ENCODE measurements at places on chromosomes 7 and 10.

GRCh38 chr7:125445836-125446235 lies 516.2 kb upstream of the POT1 start:
- no peak for DNase-seq

DNA sequence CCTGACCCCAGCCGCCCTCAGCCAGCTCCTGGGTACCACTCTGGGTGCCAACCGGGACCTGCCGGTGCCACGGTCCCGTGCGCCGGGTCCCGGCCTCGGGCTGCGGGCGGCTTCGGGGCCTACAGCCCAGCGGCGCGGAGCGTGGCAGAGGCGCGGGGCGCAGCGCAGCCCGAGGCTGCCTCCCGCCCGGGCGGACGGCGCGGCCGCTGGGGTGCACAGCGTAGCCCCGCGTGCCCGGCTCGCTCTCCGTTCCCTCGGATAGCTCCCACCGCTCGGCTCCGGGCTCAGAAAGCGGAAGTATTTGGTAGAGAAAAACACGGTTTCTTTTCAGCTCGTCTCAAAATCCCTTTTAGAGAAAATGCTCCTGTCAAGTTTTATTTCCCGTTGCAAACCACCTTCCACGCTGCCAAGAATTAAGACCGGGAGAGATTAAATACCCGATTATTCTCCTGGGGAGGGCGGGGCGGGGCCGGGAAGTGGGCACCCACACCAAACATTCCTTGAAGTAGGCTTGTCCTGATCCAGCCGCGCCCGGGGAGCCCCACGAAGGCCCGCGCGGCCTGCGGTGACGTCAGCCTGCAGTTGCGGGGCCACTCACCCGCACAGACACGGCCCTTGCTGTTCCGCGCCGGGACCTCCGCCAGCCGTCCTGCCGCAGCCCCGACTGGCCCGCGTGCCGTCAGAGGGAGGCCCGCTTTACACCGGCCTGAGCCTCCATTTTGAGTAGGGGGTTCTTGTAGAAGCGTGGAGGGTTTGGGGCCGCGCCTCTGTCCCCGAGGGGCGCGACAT lies 7.2 kb downstream of the HOXA13 start:
- DNase-seq: peak; percentile 44

GRCh38 chr7:70694434-70694970 lies 437.4 kb upstream of the GALNT17 start:
- peak; percentile 43 for DNase-seq

DNA sequence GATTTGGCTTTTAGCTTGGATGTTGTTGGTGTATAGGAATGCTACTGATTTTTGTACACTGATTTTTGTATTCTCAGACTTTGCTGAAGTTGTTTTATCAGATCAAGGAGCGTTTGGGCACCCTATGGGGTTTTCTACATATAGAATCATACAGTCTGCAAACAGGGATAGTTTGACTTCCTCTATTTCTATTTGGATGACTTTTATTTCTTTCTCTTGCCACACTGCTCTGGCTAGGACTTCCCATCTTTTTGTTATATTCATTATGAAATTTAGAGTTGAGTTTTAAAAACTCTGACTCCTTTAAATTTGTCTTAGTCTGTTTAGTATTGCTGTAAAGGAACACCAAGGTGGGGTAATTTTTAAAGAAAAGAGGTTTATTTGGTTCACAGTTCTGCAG lies 4.7 kb downstream of the ZNF786 start:
- no peak for DNase-seq

- no peak for DNase-seq
These were observed 43.3 kb downstream of the DOCK4 start for GRCh38 chr7:112162784-112163506.

- DNase-seq: peak; percentile 66
These were observed 148.7 kb downstream of the ZMYND11 start for GRCh38 chr10:283916-284356.

- DNase-seq: peak; percentile 84
These were observed 50.2 kb upstream of the GNA12 start for GRCh38 chr7:2894118-2894940.

GRCh38 chr7:42661312-42661711 lies 250.6 kb downstream of the C7orf25 start:
- DNase-seq: no peak

GRCh38 chr7:2818653-2819052 lies 25.5 kb downstream of the GNA12 start:
- no peak for DNase-seq

DNA sequence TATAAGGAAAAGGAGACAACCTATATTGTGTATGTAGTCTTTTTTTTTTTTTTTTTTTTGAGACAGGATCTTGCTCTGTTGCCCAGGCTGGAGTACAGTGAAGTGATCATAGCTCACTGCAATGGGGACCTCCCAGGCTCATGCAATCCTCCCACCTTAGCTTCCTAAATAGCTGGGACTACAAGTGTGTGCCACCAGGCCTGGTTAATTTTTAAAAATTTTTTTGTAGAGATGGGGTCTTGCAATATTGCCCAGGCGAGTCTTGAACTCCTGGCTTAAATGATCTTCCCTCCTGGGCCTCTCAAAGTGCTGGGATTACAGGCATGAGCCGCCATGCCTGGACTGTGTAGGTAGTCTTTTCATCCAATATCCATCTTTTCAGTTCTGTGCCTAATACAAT lies 78.7 kb upstream of the ARHGAP21 start:
- no peak for DNase-seq

GRCh38 chr10:96834120-96834519 lies 2.0 kb downstream of the LCOR start:
- DNase-seq: no peak

DNA sequence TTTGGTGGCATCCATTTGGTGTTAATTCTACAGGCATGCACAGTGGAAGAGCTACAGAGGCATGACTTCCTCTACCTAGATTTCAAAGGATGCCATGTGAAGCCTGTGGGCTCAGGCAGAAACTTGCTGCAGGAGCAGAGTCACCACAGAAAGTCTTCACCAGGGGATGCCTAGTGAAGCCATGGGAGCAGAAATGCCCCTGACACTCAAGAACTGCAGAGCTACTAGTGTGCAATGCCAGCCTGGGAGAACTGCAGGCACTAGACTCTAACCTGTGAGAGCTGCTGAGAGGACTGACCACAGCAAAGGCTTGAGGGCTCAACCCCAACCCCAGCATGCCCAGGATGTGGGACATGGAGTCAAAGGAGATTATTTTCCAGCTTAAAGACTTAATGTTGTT lies 3.9 kb downstream of the OR9A2 start:
- DNase-seq: no peak

DNA sequence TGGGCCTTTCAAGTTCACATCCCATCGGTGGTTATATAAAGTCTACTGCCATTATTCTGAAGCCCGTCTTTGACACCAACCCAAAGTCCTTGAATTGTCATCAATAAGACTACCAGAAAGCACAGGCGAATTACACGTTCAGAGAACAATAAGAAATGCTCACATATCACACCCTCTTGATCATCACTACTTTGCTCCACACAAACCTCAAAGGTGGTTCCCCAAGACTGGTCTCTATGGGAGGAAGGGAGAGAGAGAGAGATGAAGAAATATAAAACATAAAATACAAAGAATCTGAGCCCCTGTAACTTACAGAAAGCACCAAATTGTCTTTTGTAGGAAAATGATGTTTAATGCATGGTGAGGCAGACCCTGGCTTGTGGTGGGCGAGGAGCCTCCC lies 4.4 kb downstream of the HIPK2 start:
- no peak for DNase-seq

DNA sequence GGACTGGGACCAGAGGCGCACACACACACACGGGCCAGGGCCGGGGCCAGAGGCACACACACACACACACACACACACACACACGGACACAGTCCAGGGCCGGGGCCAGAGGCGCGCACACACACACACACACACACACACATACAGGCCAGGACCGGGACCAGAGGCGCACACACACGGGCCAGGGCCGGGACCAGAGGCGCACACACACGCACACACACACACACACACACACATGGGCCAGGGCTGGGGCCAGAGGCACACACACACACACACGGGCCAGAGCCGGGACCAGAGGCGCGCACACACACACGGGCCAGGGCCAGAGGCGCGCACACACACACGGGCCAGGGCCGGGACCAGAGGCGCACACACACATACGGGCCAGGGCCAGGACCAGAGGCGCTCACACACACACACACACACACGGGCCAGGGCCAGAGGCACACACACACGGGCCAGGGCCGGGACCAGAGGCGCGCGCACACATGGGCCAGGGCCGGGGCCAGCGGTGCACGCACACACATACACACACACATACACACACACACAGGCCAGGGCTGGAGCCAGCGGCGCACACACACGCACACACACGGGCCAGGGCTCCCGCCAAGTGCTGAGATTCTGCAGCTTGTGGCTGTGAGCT lies 268.8 kb downstream of the ELFN1 start:
- peak; percentile 46 for DNase-seq

DNA sequence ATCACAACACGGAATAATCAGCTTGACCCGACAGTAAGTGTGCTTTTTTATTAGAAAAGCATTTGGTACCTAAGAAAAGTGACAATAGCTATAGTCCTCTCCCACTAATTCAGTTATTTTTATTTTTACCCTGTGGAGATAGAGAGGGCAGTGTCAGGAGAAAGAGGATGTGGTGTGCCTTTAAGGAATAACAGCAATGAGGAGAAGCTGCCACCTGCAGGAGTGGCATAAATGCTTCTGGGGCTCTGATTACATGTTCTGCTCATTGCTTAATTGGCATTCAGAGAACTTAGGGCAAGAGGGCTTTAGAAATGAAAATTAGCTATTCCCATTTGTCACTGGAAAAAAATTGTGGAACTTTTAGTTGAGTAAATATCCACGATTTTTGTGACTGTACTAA lies 60.1 kb downstream of the DENND11 start:
- no peak for DNase-seq

DNA sequence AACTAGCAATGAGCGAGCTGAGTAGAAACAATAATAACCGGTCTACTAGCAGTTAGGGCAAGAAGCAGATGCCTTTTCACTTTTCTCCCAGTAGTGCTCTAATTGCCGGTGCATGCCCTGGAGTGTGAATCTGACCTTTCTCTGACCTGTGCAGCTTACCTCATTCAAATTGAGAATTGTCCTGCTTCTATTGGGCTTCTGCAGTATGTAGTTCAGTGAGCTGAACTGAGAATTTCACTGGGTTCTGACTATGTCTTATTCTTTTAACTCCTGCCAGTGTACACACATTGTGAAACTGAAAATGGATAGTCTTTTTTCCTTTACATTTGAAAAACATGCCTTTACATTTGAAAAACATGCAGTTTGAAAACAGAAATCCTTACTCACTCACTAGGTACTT lies 157.9 kb upstream of the GRM3 start:
- no peak for DNase-seq

GRCh38 chr10:10911471-10911921 lies 106.2 kb upstream of the CELF2 start:
- no peak for DNase-seq

- peak; percentile 16 for DNase-seq
These were observed 35.0 kb upstream of the IL15RA start for GRCh38 chr10:6012121-6012905.

GRCh38 chr7:127995881-127996215 lies 35.4 kb downstream of the LRRC4 start:
- DNase-seq: no peak

- no peak for DNase-seq
These were observed 53.8 kb upstream of the BAMBI start for GRCh38 chr10:28623483-28623882.

DNA sequence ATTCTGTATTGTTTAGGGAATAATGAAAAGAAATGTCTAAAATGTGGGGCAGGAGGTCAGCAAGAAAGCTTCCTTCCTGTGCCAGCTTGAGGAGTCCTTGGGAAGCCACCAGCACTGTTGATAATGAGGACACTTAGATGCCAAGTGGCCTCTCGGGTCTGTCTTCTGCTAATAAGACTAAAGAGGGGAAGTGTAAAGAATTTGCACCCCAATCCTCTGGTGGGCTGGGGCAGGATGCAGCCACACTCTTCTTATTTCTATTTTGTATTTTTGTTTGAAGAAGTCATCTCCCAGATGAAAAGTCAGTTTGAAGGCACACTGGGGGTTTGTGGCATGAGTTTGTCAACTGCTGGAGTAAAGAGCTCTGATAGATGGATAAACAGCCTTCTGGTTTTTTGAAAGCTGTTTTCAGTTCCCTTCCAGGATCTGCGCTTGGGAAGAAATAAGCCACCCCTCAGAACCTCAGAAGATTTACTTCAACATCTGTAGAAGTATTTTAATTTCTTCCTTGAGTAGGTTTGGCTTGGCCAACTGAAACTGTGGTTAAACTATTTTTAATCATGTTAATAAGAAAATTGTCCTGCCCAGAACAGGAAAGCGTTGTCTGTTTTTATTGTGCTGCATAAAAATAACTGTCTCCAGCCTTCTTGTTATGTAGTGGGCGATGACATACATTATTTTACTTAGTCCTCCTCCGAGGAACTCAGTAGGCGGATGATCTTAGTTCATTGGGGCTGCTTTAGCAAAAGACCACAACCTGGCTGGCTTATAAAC lies 128.8 kb upstream of the GPR26 start:
- no peak for DNase-seq

GRCh38 chr7:105141068-105141467 lies 127.1 kb downstream of the KMT2E start:
- DNase-seq: no peak

DNA sequence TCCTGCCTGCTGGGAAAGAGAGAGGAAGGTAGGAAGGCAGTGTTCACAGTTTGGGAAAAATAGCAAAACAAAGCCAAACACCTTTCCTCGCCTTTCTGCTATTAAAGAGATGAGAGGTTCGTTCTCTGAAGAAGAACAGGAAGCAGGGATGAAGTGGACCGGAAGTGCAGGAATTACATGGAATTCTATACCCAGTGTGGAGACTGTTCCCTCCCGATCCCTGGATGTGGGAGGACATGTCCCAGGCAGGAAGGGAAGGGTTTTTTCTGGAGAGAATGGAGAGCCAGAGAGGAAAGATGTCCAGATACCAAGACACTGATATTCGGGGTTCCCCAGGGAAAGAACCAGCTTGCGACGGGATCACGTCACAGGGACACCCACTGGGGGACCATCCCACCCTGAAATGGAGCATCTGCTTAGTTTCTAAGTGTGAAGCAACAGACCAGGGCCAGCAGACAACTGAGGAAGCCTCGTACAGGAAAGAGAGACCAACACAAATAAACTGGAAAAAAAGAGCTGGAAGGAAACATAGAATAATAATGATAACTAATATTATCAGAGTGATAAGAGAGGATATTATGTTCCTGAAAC lies 187.6 kb downstream of the PRPF18 start:
- DNase-seq: no peak

GRCh38 chr7:130473289-130473688 lies 18.6 kb upstream of the MEST start:
- no peak for DNase-seq

DNA sequence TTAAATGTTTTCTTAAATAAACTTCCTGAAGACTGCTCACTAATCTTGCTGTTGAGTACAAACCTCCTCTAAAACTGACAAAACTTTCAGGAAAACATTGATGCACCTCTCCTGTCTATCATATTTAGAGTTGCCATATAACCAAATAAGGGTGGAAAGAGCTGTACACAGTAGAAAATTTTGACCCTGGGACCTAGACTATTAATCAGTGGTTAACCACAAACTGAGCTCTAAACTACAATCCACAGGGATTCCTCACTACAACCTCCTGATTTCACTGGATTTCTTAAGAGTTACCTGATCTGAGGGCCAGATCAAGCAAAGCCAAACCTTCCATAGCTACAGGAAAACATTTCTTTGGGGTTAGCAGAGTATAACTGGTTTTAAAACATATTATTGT lies 39.9 kb upstream of the WNT16 start:
- no peak for DNase-seq

- no peak for DNase-seq
These were observed 13.2 kb downstream of the DNAJC9 start for GRCh38 chr10:73233883-73234282.

All from activated T-cell treated with anti-CD3 and anti-CD28 coated beads, Interleukin-2, amount 50 U/mL, for 48 hours (primary cell).